MM.1S (cell line): ENCODE measurements at places on chromosomes 4 and X.

DNA sequence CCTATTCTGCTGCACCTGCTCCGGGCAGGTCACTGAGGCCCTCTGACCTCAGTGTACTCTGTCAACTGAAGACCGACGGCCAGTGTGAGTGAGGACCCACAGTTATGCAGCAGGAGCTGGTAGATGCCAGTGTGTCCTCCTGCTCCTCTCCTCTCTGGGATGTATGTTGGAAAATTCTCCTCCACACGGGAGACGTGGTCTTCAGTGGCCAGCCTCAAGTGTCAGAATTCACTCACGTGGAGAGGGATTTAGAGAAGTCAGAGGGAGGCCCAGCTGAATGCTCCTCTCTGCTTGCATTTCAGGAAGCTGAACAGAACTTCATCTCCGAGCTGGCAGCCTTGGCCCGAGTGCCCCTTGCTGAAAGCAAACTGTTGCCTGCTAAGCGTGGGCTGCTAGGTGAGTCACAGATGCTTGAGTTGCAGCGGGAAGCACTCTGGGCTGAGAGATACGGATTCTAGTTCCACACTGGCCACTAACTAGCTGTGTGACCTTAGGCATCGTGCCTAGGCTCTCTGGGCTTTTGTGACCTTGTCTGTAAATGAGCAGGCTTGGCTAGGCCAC is 83.6 kb downstream of the CRMP1 start:
- DNase-seq = no peak

GRCh38 chrX:17882680-17883079 is 21.6 kb upstream of the RAI2 start:
- DNase-seq = no peak

GRCh38 chrX:125340490-125340889 is 20.8 kb downstream of the TEX13C start:
- DNase-seq = no peak

- peak; percentile 48 for DNase-seq
Measured at GRCh38 chr4:67746797-67747495, 7.2 kb downstream of the GNRHR start.

DNA sequence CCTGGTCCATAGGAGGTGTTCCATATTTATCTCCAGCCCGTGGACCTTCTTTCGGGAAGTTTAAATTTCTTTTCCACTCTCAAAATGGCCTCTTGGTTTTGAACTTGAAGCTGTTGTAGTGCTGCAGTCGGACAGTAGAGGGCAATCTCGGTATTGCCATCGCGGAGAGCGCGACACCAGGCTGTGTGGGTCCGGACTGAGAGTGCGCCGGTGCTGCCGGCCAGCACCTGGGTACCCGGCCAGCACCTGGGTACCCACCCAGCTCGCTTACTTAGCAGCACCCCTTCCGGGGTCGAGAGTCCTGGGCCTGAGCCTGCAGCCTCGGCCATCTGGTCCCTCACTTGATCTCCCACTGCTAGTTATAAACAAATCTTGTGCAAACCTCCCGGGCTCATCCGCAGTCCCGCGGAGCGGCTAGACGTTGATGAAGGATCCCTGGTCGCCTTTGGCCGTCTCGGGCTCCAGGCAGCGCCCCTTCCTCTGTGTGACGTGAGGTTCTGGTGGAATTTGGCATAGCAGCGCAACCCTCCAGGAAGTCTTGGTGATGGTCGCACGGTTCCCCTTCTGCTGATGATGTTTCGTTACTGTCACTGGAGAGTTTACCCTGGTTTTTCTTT is 18.0 kb downstream of the FAM9A start:
- peak; percentile 37 for DNase-seq

GRCh38 chrX:4197971-4198370 is 484.5 kb upstream of the PRKX start:
- no peak for DNase-seq

DNA sequence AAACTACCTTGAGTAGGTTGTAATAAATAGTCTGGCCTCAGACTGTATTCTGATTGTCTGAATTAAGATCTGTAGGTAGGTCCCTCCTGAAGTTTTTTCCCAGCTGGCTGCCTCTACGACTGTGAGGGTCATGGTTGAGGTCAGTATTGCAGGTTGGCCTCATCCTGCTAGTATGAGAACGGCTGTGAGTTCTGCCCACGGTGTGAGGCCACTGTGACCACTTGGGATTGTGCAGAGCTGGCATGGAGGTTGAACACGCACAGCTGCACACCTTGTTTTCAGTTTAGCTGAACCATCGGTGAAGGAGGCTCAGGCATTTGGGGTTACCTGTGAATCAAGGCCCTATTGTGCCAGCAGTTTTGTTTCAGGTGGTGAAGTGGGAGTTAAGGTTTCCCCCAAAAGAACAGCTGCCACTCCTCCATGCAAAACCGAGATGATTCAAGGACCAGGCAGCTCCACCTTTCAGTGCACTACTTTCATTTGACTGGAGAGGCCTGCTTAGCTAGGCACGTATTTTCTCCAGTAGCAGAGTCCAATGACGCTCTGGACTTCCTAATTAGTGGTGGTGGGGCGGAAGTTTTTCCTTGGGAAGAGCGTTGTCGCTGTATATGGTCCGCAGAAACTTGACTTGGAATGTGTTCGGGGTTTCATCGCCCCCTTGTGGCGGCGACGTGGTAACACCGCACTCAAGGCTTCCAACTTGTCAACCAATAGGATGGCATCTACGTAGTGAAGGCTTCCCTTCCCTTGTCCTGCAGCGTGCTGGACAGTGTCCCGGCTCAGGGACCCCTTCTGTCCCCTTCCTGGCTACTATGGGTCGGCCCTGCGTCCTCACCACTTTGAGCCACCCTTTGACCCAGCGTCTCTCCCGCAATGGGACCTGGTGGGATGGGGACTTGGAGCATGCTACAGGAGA is 13.8 kb downstream of the CMC4 start:
- peak; percentile 56 for DNase-seq

DNA sequence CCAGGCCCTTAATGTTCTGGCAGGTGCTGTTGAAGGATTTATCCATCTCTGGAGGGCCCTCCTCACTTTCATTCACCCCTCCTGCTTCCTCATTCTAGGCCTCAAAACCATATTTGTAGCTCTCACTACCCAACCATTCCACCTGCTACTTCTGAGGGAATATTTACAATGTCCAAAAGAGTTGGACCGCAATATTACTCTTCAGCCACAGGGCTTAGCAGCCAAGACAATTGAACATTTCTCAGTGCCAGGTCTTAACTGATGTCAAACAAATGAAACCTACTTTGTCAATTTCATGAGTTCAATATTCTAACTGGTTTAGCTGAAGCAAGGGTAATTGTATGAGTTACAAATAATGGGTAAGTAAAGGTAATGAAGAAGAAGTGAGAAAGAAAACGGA is 113.2 kb downstream of the ENOX2 start:
- no peak for DNase-seq

GRCh38 chr4:23036921-23037495 is 344.3 kb downstream of the GBA3 start:
- DNase-seq = no peak

DNA sequence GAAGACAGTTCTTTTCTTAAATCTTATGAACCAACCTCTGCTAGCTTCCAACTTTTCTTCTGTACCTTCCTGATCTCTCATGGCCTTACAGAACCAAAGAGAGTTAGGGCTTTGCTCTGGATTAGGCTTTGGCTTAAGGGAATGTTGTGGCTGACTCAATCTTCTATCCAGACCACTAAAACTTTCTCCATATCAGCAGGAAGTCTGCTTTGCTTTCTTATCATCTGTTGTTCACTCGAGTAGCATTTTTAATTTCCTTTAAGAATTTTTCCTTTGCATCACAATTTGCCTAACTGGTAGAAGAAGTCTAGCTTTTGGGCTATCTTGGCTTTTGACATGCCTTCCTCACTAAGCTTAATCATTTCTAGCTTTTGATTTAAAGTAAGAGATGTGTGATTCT is 167.0 kb downstream of the TBCK start:
- no peak for DNase-seq

DNA sequence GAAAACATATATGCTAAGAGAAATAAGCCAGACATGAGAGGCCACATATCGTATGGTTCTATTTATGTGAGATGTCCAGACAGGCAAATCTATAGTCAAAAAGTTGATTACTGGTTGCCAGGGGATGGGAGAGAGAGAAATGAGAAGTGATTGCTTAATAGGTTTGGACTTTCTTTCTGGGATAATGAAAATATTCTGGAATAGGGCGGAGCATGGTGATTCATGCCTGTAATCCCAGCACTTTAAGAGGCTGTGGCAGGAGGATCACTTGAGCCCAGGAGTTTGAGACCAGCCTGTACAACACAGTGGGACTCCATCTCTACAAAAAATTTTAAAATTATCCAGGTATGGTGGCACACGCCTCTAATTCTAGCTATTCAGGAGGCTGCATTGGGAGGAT is 22.4 kb downstream of the RBM47 start:
- DNase-seq = no peak

GRCh38 chrX:71105628-71106027 is 912 bp downstream of the CXorf65 start:
- DNase-seq = no peak

- DNase-seq = no peak
Measured at GRCh38 chrX:46580613-46581012, 7.0 kb downstream of the CHST7 start.

DNA sequence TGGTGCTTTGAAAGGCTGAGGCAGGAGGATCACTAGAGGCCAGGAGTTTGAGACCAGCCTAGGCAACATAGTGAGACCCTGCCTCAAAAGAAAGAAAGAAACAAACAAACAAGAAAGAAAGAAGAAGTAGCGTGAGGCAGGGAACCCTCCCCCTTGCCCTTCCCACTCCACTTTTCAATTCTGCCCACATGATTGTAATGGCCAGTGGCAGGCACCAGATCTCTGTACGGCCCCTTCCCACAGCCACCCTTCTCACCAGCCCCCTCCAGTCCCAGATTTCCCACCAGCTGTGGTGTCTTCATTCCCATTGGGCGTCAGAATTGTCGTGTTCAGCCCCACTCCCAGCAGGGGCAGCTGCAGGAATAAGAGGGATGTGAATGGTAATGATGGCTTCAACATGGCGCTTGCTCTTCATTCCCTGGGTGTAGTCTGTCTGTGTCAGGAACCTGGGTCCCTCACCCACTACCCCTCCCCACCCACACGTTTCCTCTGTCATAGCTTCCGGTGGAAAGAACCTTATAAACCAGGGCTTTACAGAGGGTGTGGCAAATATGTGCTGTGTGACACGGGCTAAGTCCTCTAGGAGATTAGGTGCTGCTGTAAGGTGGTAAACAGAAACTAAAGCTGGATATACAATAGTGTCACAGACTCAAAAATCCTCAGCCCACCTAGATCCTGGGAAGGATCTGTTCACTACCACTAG is at the start of gene IL2RG:
TSS of gene IL2RG (minus strand) at position 437 of the 703 bp plus-strand sequence. CDS start at position 399, 38 bp downstream.
- DNase-seq = peak; percentile 85

DNA sequence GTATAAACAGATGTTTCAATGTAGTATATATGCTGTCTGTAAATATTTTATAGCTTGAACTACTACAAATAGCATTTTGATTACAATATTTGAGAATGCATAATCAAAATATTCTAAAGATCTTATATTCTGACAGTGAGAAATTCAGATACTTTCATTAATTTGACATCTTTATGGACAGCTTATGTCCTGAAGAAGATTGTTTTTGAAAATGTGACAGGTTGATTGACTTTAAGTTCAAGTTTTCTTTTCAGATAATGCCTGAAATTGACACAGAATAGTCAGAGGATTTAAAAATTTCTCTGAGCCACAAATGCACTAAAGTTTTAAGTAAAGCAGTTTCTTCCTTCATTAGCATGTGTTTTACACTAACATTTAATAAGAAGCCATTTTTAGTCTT is 799.8 kb downstream of the CCSER1 start:
- no peak for DNase-seq

DNA sequence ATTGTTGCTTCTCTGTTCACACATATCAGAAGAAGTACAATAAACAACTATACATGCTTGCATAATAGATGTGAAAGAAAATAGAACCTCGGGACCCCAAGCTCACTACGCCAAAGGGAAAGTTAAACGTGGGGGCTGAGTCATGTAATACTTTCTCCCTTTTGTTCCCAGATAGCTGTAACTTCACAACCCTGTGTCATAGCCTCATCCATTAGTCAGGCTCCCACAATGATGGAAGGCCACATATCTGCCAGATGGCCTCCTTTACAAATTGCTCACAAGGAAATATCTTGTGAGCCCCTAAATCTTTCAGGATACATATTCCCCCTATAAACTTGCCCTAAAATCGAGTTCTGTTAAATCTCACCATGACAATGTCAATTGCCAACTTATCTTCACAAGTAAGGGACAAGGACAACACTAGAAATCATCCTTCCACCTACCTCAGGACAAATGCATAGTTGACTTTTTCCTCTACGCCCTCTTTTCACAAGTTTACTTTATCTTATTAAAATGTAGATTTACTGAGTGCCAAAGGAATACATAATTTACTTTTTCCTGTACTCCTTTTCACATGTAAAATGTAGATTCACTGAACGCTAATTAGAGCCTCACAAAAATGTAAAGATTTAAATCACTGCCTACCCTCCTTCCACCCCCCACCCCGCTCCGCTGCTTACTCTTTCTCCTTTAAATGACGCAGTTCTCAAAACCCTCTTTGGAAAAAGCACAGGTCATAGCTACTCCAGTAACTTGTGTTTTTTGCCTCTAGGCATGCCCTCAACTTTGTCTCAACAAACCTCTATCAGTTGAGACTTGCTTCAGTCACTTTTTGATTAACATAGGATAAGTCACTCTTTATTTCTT is 477.1 kb downstream of the DTHD1 start:
- no peak for DNase-seq

DNA sequence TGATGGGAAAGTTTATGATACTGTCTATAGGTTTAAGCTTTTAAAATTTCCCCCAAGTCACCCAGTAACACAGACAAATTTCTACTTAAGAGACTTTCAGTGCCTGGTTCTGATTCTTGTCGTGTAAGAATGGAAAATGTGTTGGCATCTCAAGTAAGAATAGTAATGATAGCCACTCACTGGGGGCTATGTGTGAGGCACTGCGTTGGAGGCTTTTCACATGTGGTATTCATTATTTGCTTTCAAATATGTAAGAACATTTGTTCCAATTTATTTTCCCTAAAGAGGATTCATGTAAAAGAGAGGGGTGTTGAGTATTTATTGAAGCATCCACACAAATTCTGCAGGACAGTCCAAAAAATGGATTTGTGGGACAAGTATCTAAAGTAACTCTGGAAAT is 143.6 kb downstream of the FNIP2 start:
- DNase-seq = no peak

GRCh38 chr4:40333921-40334352 is 1.2 kb upstream of the CHRNA9 start:
- no peak for DNase-seq

DNA sequence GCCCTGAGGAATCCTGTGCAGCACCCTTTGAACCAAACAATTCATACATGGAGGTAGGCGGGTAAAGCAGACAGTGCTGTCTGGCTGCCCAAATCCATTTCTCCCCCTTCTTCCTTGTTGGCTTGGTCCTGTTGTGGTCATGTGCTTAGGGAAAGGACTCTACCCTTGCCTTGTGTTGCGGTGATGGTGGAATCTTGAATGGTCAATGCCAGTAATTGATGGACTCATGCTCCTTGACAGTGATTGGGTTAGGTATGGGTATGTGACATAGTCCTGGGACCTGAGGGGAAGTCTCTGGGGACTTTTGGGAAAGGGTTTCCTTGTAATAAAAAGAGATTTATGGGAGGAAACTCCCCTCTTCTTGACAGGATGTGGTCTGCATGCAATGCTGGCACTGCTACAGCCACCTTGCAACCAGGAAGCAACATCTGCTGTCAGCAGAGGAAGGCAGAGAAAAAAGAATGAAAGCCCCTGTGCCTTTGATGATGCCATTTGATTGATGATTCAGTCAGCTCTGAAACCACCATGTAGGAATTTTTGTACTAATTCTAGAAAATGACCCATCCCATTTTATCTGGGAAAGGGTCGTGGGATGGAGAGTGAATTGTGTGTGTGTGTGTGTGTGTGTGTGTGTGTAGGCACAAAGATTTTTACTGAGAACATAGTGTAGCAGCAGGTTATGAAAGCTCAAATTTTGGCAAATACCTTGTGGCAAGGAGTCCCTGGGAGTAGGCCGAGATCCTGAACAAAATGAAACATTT is 30.0 kb upstream of the HUWE1 start:
- peak; percentile 71 for DNase-seq
